ENCODE measurements at places on chromosomes 2 and 18. TPM values are rescaled to one million over a fixed set of nuclear protein-coding genes. Genes with fewer than 3 reads are reported as not detected.
A peak's percentile ranks its signal among the peaks of the same experiment; 100 is the strongest.

The MAP2 gene
- total RNA-seq: 153 TPM

GRCh38 chr2:144596073-144596871 is 76.4 kb upstream of the ZEB2 start:
- DNase-seq: no peak

The KIF5C gene
- total RNA-seq: 1.9 TPM

DNA sequence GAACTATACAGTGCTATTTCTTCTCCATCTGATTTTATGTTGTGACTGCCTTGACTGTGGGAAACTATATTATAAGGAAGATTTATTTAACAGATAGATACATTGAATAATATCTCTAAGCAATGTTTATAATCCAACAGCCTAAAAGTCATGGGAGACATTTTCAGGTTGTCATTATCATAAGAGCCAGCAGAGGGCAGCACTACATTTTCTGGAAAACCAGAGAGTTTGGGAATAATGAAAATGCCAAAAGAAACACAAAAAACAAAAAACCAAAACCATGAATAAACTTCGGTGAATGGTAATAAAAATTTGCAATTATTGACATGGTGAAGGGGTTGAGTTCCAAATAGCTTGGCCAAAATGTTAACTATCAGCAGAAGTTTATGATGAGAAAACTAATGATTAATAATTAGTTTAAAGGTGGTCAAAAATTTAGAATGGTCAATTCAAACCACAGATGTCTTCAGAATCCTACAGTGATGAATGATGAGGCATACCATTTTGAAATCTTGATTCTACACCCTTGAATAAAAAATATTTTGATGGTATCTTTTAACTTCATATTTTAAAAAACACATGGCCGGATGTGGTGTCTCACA is 4.7 kb downstream of the EEF1B2 start:
- DNase-seq: no peak

The IGFBP2 gene
- total RNA-seq: 35.8 TPM

DNA sequence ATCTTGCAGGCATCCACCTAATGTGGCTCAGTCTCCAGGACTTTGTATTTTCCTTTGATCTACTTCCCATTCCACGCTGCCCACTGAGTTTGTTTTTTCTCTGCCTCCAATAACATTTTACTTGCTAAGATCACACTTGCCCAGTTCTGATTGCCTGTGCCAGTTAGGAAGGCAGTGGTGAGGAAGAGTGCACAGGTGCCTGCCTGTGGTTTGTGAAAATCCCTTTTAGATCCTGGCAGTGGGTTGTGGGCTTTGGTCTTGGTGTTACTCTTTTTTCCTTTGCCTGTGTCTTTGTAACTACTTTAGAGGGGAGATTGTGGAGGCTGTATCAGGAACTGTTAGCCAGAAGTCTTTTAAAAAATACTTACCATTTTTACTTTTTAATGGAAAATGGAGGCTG is 36.9 kb upstream of the KCNG2 start:
- DNase-seq: no peak

The SEMA4C gene
- total RNA-seq: 14.5 TPM

The PPP1R1C gene
- total RNA-seq: not detected

DNA sequence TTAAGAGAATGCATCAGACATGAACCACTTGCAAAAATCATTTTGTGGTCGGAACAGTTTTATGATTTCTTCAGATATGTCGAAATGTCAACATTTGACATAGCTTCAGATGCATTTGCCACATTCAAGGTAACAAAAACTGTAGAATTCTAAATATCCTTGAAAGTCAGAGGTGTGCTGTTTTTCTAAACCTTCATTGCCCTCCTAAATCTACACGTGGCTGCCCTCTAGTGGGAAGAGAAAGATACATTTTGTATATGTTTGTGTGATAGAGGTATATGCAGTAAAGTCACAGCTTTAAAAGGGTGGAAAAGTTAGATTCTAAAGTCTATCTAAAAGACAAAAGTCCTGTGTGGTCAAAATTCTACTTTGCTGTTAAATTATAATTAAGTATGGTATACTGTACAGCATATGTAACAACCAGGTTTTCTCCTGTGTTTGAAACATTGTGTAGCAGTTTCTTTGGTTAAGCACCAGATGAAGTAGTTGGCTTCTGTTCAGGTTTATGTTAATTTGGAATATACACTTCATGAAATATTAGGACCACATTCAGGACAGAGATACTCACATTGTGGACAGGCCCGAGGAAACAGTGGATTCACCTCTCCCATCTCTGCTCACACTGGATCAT is 65.9 kb upstream of the ITM2C start:
- peak; percentile 12 for DNase-seq

DNA sequence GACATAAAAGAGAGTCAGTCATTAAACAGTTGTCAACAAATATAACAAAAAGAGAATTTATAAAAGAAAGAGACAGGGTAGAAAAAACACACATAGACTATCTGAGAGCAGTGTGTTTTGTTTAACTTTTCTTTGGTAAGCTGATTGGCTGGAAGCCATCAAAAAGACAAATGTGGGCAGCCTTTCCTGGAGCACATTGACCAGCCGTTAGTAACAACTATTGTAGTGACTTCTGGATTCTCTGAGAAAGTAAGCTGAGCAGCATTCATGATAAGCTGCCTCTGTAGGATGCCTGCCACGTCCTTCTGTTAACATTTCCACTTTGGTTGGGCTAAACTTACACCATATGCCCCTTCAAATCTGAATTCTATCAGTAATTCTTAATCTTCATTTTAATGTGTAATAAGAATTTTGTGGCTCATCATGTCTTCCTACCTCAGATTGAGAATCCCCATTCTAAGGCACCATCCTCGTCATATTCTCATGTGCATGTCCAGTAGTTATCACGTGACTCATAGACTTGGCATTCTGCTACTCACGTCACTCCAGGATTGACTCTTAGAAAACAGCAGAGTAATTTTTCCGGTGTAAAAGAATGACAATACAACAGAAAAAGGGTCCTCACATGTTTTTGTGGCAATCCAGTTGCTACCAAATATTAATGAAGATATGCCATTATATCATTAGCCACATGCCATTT is 43.4 kb upstream of the DNAJC10 start:
- no peak for DNase-seq

GRCh38 chr2:175838979-175839378 is 163.1 kb downstream of the LNPK start:
- DNase-seq: no peak

The CKAP2L gene
- not detected for total RNA-seq

- no peak for DNase-seq
Measured at GRCh38 chr18:33505798-33506197, 65.3 kb upstream of the CCDC178 start.

The SMC6 gene
- total RNA-seq: 30.0 TPM

- DNase-seq: no peak
Measured at GRCh38 chr2:183035954-183036669, 2.1 kb downstream of the NCKAP1 start.

GRCh38 chr2:106700616-106701015 is 185.4 kb downstream of the ST6GAL2 start:
- DNase-seq: peak; percentile 49

The FAM110C gene
- total RNA-seq: 10.0 TPM

DNA sequence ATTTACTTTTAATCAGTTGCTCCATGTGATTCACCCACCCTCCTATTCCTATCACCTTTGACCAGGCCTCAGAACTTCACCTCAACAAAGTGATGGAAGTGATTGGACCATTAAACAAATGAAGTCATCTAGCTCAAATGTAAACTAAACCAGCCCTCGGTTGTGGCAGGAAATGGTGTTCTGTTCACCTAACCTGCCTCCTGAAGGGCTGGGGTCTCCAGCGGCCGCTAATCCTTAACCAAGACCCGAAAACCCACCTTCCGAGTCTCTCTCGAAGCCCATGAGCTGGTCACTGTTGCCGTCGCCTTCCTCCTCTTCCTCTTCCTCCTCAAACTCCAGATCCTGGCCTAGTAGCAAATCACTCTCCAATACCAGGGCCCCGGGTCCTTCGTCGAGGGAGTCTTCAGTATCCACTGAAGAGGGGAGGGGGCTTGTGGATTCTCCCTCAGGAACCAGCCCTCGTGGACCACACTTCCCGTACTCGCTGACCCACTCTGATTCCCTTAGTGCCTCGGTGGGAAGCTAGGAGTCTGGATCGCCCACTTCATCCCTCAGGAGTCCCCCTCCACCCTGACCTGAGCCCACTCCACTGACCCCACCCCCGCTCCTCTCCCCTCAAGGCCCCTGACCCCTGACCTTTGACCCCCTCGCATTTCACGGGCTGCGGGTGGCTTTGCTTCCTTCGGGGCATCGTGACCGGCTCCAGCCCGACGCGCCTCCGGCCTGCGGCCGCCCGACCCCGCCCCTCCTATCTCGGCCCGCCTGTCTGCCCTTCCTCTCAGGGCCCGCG is 503 bp downstream of the ZNF513 start:
- DNase-seq: peak; percentile 64

GRCh38 chr2:127324635-127325034 is 30.7 kb upstream of the ERCC3 start:
- DNase-seq: no peak

GRCh38 chr2:15243762-15244161 is 317.4 kb downstream of the NBAS start:
- no peak for DNase-seq

DNA sequence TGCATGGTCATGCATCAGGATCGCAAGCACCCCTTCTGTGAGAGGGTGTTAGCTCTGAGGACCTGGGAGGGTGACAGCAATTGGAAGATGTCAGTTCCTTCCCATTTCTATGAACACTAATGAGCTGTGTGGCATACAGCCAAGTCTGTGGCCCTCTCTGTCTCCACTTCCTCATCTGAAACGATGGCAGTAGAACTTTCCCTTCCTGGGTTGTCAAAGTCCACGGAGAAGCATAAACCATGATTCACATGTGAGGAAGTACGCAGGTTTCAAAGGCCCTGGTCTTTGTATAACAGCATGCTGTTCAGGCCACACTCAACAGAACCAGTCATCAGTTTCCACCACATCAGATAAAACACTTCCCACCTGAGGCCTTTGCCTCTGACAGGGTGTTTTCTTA is 167.4 kb upstream of the RAB6C start:
- DNase-seq: no peak

DNA sequence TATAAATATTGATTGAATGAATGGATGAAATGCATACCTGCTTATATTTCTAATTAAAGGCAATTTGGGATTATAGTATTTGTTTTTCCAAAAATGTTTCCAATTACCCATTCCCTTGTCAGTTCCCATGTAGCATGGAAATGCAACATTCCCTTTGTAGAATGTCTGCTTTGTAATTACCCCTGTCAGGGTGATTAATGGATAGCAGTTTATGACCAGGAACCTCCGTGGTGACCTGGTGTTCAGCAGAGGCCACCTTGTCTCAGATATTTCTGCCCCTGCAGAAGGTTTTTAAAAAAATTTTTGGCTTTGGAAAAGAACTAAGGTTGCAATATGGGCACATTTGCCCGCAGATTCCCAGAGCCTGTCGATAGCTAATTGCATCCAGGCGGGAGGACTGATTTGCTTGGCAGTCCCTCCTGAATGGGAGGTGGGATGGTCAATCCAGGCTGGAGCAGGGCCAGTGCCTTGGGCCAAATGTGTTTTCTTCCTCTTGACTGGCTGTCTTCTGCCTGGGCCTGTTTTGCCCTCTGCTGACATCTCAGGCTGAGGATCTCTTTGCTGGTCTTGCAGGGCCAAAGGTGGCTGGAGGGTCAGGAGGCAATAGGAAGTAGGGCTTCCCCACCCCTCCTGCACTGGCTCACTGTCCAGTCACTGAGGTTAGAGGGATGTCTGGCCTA is 82.1 kb downstream of the TMEM182 start:
- DNase-seq: no peak

The ACVR1 gene
- 45.3 TPM for total RNA-seq

DNA sequence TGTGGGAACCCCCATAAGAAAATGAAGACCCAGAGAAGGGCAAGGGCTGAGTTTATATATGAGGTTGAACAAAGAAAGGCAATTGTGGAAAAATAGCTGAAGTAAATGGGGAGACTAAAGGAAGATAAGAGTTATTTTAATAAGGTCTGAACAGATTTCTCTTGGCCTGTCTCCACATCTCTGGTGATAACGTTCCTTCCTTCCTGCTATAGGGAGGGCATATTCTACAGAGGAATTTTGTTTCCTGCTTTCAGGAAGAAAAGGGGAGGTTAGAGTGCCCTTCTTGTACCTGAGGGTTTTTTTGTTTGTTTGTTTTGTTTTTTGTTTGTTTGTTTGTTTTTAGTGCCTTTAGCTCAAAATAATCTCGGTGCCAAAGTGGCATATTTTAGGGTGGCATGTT is 31.6 kb downstream of the MOGAT1 start:
- DNase-seq: no peak

The SNED1 gene
- 47.7 TPM for total RNA-seq

DNA sequence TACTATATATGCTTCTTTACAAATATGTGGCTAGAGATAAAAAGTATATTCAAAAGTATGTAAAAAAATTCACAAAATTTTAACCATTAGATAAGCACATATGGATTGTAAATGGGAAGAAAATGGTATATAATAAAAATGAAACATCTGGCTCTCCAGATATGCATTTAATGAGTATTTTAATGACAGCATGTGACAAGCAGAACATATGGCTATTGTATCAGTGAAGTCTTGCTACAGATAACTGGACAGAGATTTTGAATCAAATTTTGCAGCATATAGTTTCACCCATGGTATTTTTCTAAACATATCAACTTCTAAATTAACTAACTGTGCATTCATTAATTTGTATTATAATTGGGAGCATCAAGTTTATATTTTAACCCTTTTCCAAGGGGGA is 5.0 kb upstream of the ABCA12 start:
- DNase-seq: no peak

Measured in thyroid gland (tissue), 4 donors.